Stimulated activated naive CD8-positive, alpha-beta T cell treated with anti-CD3 and anti-CD28 coated beads, Interleukin-15, amount 100 ng/mL, for 72 hours (primary cell): ENCODE measurements at places on chromosomes 12 and 14.

DNA sequence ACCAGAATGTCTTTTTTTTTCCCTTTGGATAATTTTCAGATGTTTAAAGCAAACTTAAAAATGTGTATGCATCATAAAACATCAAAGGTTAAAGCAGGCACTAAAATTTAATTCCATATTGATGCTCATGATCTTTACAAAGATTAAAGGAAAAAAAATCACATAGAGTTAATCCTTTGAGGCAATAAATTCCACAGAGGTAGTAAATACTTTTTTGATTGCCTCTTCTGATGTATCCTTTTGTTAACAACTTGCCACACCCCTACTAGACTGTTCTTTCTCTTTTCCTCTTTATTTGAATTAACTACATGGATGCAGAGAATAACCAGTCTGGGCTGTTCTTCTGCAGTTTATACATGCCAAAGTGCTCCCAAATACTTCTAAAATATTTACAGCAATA lies 45.2 kb upstream of the KCNJ8 start:
- no peak for DNase-seq

- DNase-seq: no peak
Measured at GRCh38 chr12:22533155-22533554, 11.2 kb downstream of the C2CD5 start.

- no peak for DNase-seq
Measured at GRCh38 chr14:104121142-104121541, 17.2 kb upstream of the KIF26A start.

DNA sequence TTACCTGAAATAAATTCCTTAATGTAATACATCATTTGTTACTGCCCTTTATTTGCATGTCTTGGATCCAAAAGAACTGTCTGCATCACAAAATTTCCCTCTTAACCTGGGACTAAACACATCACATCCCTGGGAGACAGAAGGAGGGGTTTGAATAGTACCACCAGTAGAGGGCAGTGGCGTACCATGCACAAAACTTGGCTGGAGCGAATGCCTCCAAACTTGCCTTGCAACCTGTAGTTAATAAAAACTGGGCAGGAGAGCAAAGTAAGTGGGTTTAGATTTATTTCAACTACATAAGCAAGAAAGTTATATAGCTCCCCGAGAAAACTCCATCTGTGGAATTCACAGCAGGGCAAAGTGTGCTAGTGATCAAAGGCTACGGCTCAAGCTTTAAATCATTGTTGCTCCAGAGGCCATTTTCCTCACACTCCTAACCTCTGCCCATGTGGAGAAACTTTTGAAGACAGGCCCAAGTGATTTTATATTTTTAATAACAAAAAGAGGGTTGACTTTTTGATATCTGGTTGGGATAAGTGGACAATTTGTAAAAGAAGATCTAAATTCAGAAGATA lies 1176.7 kb upstream of the SEL1L start:
- DNase-seq: peak; percentile 24
